Panc1 (cell line): ENCODE measurements at places on chromosomes 5 and 9.

- DNase-seq, result no peak
Measured at GRCh38 chr5:68382640-68383039, 167.1 kb downstream of the PIK3R1 start.

GRCh38 chr5:108437425-108437824, 55.5 kb upstream of the FBXL17 start:
- no peak for DNase-seq

DNA sequence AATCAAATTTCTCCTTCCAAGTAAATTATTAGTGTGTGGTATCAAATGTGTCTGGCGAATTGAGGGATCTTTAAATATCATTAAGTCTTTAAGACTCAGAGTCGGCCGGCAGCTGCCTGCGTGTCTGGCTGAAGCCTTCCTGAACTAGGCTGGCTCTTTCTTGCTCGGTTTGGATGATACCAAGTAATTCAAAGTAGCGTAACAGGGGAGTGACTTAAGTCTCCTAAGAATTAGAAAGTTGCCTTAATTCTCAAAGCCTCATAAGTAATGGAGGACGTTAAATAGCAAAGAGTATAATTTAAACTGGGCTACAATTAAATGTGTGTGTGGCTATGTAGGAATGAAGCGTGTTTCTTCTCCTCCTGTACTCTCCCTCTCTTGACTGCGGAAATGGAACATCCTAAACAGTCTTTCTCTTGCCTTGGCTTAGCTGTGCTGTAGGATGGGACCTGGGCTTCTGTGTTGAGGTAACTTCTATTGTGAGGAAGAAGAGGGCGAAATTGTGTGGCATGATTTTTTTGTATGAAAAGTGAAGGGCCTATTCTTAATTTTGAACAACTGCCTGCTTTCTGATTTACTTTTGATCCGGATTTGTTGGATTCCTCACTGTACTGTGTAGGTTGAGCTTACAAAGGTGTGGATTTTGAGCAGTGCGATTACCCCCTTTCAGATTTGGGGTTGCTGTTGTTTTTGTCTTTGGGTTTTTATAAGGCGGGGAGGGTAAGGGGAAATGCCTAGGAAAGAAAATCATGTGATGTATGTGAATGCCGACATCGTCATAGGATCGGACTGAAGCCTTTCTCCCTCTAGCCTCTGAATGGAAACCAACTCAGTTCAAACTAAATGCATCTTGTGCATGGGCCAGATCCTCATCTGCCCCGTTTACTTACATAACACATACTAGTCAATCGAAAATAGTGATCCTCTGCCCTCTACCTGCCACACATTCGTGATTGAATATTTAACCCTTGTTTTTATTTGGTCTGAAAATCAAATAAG, 29.9 kb downstream of the CPEB4 start:
- DNase-seq, result peak; percentile 91

GRCh38 chr5:143886651-143887638, 75.0 kb downstream of the HMHB1 start:
- DNase-seq, result no peak

- DNase-seq, result no peak
Measured at GRCh38 chr5:76610196-76610595, 13.0 kb downstream of the F2RL2 start.

GRCh38 chr5:84168841-84169240, 215.8 kb downstream of the EDIL3 start:
- DNase-seq, result no peak

DNA sequence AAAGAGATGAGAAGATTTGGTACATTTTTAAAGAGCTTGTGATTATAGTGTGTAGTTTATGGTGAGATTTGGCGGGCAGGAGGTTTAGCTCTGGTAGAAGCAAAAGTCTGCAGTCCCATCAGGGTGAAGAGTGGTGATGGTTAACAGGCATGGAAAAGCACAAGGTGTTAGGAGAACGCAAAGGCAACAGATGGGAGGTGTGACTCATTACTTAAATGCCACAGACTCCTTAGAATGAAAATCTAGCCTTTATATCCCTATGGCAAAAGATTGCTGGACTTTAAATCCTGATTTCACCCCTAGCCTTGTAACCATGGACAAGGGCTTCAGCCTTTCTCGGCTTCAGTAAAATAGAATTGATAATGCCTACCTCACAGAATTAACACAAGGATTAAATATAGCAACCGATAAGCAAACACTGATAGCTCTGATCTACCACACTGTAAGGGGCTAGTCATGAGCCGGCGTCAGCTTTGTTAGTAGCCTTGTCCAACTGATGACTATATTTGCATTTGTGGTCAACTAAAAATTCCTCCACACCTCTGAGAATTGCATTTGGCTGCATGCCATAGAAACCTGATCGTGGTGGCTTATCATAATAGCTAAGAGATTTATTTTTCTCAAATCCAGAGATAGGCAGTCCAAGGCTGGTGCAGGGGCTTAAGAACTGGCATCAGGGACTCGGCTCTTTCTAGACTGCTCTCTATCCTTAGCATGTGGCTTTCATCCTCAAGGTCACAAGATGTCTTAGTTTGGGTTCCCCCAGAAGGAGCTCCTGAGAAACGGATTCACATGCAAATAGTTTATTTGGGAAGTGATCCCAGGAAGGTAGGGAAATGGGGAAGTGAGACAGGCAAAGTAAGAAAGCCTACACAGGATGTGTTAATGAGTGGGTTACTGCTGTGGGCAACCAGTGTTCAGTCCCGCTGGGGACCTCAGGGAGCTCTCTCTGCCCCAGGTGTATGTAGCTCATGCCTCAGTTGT, 19.6 kb downstream of the MFAP3 start:
- DNase-seq, result no peak

- no peak for DNase-seq
Measured at GRCh38 chr5:32309761-32310160, 3.0 kb downstream of the MTMR12 start.

GRCh38 chr9:2181792-2182191, 166.6 kb downstream of the SMARCA2 start:
- DNase-seq, result no peak

DNA sequence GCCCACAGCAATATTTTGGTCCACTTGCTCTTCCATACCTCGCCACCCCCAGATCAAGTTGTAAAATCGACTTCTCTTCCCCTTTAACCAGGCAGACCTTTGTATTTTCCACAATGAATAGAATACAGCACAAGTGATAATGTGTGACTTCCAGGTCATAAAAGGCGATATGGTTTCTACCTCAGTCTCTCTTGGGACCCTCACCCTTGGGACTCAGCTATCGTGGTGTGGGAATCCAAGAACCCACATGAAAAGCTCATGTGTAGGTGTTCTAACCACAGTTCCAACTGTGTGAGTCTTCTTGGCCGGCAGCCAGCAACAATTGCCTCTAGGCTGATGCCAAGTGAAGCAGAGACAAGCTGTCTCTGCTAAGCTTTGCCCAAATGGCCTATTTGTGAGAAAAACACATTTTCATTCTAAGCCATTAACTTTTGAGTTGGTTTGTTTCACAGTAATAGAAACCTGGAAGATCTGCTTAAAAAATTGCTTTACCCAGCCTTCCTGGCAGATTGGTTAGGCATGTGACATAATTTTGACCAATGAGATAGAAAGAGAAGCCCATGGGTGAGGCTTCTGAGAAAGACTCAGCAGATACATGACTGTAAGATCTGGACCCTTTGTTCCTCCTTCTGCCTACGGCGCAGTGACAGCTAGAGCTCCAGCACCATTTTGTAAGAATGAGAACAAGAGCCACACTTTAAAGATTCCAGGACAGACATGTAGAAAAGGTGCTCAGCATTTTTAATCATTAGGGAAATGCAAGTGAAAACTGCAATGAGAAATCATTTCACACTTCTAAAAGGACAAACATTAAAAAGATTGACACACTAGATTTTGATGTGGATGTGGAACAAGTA, 18.3 kb upstream of the MLLT3 start:
- DNase-seq, result no peak

- DNase-seq, result no peak
Measured at GRCh38 chr5:133825631-133826289, 142.7 kb downstream of the C5orf15 start.

GRCh38 chr5:151097820-151098767, 17.3 kb upstream of the TNIP1 start:
- DNase-seq, result no peak

DNA sequence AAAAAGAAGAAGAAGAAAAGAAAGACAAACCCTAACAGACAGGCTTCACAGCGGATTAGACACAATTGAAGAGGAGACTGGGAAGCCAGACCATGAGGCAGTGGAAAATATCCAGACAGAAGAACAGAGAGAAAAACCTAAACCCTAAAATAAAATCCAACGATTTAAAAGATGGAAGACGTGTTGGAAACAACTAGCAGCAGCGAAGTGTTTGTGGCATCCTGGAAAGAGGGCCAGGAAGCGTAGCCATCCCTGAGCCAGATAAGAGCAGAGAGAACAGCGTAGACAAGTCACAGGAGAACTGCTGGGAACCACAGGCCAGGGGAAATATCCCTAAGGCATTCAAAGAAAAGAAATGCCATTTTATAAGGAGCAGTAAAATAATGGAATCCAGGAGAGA, 39.7 kb upstream of the NKD2 start:
- no peak for DNase-seq

DNA sequence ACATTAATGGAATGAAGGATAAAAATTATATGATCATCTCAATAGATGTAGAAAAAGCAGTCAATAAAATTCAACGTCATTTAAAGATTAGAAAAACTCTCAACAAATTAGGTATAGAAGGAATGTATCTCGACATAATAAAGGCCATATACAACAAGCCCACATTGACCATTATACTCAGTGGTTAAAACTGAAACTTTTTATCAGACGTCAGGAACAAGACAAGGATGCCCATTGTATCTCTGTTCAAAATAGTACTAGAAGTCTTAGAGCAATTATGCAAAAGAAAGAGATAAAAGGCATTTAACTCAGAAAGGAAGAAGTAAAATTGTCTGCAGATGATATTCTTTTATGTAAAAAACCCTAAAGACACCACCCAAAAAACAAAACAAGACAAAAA, 40.8 kb downstream of the C9 start:
- DNase-seq, result no peak

GRCh38 chr5:140322751-140323731, 20.1 kb upstream of the PFDN1 start:
- DNase-seq, result no peak

GRCh38 chr5:109740966-109741365, 51.2 kb downstream of the MAN2A1 start:
- no peak for DNase-seq

DNA sequence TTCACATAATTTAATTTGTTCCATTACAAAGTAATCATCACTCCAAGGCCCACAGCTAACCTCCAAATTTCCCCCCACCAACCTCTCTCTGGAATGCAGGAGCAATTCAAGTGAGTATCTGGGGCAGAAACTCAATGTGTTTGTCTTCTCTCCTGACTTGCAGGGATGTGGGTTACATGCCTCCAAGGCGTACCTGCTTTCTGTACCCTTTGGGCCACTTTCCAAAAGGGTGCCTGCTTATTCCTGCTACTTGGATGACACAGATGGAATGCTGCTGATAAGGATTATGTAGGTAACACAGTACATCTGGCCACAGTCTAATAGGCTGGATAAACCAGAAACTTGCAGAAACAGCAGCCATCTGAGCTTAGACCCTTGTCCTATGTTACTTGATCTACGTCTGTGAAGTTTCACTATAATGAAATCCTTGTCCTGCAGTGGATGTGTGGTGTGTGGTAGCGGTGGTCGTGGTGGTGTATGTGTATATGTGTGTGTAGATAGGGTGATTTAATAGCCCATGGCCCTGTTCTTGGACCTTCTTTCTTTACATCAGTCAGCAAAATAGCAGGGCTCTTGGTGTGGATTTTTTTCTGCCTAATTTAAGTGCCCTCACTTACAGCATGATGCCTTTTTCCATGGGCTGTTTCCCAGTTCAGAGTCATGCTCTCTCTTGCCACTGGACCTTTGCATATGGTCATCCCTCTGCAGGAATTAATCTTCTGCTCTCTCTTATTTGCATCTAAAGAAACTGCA, 175.9 kb downstream of the ZDHHC21 start:
- no peak for DNase-seq

DNA sequence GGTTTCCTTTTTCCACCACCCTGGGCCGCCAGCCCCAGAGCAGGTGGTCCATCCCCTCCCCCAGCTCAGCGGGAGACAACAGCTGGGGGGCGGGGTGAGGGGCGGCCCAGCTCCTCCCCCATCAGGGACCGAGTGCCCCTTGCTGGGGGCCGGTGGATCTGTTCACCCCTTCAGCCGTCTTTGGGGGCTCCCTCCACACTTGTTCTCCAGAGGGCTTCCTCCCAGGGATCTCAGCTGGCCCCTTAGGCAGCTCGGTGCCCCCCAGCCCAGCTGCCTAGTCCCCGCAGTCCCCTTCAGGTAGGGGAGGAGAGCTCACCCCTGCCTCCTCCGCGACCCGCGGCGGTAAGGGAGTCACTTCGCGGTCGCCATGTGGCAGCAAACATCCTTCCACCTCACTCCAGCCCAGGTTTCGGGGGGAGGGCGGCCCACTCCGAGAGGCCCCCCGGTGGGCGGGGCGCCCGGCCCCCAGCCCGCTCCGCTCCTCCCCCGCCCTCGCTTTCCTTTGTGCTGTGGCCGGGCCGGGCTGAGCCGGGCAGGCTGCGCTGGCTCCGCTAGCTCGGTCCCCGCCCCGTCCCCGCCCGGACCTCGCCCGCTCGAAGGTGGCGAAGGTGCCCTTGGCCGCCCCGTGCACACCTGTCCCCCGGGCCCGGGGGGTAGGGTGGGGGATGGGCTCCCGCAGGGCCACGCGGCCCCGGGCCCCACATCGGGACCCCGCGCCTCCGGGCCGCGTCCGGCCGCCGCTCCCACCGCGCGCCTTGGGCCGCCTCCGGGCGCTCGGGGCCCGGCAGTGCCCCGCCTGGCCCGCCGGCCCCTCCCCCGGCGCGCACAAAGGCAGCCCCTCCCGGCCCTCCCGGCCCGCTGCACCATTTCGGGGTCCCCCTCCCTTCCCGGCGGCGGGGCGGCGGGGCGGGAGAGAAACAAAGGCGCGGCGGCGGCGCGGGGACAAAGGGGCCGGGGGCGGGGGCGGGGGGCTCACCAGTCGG, 683 bp downstream of the DBN1 start:
- no peak for DNase-seq

DNA sequence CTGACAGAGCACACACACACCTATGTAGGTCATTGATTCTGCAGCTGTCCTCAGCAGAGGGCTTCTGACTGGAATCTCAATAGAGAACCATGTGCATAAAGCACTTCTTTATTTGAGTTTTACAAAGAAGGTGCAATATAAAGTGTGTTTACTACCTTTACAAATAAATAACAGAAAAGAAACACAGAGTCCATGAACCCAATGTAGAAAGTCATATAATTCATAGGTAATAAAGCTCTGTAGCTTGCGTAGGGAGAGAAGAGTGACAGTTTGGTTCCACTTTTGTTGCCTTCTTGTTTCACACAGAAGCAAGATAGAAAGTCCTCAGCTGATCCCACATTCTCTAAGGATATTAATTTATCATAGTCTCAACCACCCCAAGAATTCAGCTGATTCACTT, 149.5 kb downstream of the GABRG2 start:
- no peak for DNase-seq

GRCh38 chr5:58958701-58959100, 375.8 kb downstream of the RAB3C start:
- DNase-seq, result no peak

GRCh38 chr5:172905346-172906140, 53.7 kb upstream of the RPL26L1 start:
- no peak for DNase-seq

GRCh38 chr9:93543117-93543516, 33.3 kb upstream of the PHF2 start:
- no peak for DNase-seq
